ENCODE measurements at places on chromosomes 3 and 15.
A peak's percentile ranks its signal among the peaks of the same experiment; 100 is the strongest.

GRCh38 chr15:60729850-60730458, 251.0 kb upstream of the ICE2 start:
- DNase-seq: no peak

GRCh38 chr3:151316267-151316991, at the start of gene GPR87:
TSS of gene GPR87 (minus strand) at chr3:151316820. CDS start at chr3:151300100, 16,720 bp downstream.
- DNase-seq: no peak

GRCh38 chr3:171658841-171659240, 151.4 kb downstream of the PLD1 start:
- DNase-seq: no peak

GRCh38 chr15:30922480-30923311, 19.0 kb downstream of the FAN1 start:
- no peak for DNase-seq

- DNase-seq: no peak
Measured at GRCh38 chr3:122681974-122682409, 1.4 kb downstream of the PARP14 start.

GRCh38 chr3:136055491-136055890, 90.0 kb downstream of the PPP2R3A start:
- DNase-seq: no peak

DNA sequence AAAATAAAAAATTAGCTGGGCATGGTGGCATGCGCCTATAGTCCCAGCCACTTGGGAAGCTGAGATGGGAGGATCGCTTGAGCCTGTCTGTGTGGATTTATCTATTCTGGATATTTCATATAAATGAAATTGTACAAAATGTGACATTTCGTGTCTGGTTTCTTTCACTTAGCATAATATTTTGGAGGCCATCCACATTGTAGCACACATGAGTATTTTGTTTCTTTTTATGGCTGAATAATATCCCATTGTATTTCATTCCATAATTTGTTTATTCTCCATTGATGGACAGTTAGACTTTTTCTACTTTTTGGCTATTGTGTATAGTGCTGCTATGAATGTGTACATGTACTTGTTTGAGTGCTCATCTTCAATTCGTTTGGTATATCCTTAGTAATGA, 52.9 kb upstream of the DYNC1LI1 start:
- DNase-seq: no peak

DNA sequence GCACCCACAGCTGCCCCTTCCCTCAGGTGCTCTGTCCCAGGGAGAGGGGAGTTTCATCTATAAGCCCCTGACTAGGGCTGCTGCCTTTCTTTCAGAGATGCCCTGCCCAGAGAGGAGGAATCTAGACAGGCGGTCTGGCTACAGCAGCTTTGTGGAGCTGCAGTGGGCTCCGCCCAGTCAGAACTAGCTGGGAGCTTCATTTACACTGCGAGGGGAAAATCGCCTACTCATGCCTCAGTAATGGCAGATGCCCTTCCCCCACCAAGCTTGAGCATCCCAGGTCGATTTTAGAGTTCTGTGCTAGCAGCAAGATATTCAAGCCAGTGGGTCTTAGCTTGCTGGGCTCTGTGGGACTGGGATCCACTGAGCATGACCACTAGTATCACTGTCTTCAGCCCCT, 181.2 kb upstream of the RARB start:
- DNase-seq: no peak

GRCh38 chr15:60797444-60798040, 318.6 kb upstream of the ICE2 start:
- no peak for DNase-seq

- DNase-seq: no peak
Measured at GRCh38 chr3:42500909-42501308, 1.5 kb upstream of the VIPR1 start.

GRCh38 chr15:72050700-72051099, 67.2 kb downstream of the MYO9A start:
- no peak for DNase-seq

DNA sequence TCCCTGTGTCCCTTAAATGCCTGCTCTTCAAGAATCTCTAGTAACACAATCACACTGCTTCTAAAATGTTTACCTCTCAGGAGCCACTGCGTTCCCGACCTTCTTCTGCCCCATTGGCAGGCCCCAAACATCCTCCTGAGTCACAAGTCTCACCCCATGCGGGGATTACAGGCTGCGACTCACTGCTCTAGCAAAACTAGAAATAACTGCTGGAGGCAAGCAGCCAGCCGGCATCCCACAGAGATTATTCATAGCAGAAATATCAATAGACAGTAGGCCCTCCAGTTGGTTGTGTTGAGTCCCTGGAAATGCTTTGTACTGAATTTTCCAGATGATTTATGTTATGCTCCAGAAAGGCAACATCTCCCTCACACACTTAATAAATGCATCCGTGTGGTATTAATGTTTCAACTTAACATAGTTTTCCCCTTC, 64.8 kb downstream of the RFTN1 start:
- DNase-seq: peak; percentile 58

GRCh38 chr3:69690-70089, 126.9 kb upstream of the CHL1 start:
- DNase-seq: no peak

DNA sequence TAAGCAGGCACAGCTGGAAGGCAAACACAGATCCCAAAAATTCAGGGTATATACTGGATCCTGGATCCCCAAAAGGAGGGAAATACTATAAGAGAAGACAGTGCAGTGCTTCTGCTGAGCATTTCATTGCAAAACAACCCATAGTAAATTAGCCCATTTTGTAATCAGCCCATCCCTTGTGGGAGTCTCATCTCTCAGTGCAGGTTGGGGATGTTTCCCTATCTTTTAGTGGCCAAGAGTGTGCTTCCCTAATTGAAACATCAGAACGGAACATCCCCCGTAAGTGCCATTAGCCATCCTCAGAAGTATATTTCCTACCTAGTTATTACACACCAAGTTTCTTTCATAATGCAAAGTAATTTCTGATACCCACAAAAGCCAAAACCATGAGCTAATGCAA, 11.2 kb upstream of the MTMR14 start:
- no peak for DNase-seq

DNA sequence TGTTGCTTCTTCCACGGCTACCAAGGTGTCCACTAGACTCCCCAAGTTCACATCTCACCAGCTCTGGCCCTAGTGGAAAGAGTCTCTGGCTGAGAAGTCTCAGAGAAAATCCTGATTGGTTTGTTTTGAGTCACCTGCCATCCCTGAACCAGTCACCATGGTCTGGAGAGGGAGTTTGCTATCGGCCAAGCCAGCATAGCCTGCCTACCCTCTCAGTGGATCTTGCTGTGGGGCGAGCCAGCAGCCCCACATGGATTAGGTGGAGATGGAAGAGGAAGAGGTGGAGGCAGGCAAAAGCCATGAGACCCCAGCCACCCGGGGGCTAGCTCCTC, 48.1 kb upstream of the FLNB start:
- DNase-seq: no peak

DNA sequence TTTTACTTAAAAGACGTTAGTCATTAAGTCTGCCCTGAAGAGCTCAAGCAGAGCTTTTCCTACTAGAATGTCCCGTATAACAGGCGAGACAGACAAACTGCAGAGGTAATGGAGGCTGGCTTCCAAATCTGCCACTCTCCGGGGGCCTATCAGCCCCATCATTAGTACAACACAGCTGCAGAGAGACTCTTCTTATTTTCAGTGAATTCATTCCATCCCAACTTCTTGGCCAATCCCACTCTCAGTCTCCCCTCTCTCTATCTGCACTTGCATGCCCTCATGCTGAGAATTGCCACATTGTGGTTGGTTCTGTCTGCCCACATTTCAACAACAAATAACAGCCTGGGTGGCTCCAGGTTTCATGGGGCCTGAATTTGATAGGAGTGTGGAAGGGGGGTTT, 412.7 kb downstream of the ERC2 start:
- no peak for DNase-seq

GRCh38 chr3:173065543-173065981, 75.5 kb downstream of the SPATA16 start:
- DNase-seq: no peak

GRCh38 chr15:58114812-58115211, 23.4 kb upstream of the AQP9 start:
- no peak for DNase-seq

- no peak for DNase-seq
Measured at GRCh38 chr3:23611737-23612295, 193.9 kb upstream of the UBE2E1 start.

GRCh38 chr3:38487323-38487722, 8.8 kb upstream of the EXOG start:
- DNase-seq: no peak

DNA sequence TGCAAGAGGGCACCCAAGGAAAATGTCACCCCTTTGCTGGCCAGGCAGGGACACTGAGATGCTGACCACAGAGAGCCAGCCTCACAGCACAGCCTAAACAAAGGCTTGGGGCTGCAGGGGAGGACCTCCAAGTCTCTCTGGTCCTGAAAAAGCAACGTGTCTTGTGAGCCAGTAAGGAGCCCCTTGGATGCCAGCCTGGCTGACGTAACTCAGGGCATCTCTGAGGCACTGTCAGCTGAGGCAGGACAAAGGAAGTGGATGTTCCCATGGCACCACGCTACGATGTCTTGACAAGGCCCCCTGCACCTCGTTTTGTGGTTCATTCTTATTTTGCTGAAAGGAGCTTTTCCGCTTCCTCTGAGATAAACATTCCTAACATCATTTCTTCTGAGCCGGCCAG, 160.7 kb downstream of the OR4M2 start:
- DNase-seq: no peak

GRCh38 chr3:152258448-152259393, 10.0 kb upstream of the MBNL1 start:
- peak; percentile 47 for DNase-seq

GRCh38 chr3:113431811-113432210, 9.5 kb downstream of the CFAP44 start:
- no peak for DNase-seq

DNA sequence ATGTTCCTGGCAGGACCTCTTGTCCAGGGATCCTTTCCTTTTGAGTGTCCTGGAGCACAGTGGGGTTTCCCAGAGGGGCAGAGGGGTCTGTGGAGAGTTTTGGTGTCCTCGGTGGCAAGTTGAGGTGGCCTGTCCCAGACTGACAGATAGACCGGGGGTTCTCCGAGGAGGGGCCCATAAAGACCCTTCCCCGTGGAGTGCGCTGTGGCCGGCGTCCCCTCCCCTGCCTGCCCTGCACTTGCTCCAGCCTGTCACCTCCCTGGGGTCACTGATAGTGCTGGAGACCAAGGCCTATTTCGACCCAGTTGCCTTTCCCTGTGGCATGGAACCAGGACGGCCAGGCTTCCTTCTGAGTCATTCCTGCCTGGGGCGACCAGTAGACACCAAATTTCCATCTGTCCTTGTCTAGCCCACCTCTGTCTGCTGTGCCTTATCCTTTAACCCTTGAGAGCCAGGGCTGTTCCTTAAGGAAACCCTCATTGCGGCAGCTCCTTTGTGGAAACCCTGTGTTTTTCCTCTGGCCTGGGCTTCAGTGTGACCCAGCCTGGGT, 2.9 kb downstream of the MUC4 start:
- DNase-seq: no peak

DNA sequence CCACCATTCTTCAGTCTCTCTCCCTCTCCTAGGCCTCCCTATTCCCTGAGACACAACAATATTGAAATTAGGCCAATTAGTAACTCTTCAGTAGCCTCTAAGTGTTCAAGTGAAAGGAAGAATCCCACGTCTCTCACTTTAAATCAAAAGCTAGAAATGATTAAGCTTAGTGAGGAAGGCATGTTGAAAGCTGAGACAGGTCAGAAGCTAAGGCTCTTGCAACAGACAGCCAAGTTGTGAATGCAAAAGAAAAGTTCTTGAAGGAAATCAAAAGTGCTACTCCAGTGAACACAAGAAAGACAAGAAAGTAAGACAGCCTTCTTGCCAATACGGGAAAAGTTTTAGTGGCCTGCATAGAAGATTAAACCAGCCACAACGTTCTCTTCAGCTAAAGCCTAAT, 41.3 kb downstream of the PPM1L start:
- DNase-seq: no peak

- no peak for DNase-seq
Measured at GRCh38 chr3:184016811-184017671, 643 bp downstream of the ABCC5 start.

GRCh38 chr15:96365781-96366525, 35.5 kb downstream of the NR2F2 start:
- no peak for DNase-seq

GRCh38 chr15:82108489-82109078, 62.8 kb upstream of the MEX3B start:
- no peak for DNase-seq

GRCh38 chr3:191449256-191449655, 11.7 kb upstream of the PYDC2 start:
- no peak for DNase-seq

- no peak for DNase-seq
Measured at GRCh38 chr3:178440043-178440442, 96.2 kb upstream of the KCNMB2 start.

DNA sequence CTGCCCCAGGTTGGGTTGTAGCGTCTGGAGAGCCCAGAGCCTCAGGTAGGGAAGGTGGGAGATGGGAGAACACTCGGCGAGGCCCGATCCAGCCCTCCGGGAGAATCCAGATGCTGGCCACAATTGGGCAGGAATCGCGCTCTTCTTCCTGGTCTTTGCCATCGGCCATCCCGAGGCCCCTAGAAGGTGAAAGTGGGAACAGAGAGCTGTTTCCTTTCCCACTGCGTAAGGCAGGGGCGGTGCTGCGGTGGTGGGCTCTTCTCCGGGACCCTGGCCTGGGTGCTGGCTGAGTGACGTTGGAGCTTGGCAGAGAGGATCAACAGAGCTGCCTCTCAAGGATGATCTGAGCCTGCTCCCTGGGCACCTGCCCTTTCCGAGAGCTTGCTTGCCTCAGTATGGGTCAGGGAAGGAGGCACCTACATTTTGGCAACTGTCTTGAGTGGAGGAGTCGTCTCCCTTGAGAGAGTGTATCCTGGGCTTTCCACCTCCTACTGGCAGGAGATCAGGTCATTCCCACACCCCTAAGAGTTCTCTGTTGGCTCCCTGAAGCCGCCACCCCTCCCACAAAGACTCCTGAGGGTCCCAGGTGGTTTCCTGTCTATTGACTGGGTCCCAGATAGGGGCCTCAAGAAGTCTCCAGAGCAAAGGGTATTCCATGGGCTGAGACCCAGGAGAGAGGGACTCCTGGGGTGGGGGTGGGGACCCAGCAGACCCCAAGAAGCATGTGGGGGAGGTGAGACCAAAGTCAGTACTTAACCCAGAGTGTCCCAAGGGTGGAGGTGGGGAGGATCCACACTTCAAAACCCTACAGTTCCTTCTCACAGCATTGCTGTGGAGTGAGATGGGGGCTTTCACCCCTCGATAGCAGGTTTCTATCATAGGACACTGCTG, 1.6 kb downstream of the C15orf39 start:
- no peak for DNase-seq

DNA sequence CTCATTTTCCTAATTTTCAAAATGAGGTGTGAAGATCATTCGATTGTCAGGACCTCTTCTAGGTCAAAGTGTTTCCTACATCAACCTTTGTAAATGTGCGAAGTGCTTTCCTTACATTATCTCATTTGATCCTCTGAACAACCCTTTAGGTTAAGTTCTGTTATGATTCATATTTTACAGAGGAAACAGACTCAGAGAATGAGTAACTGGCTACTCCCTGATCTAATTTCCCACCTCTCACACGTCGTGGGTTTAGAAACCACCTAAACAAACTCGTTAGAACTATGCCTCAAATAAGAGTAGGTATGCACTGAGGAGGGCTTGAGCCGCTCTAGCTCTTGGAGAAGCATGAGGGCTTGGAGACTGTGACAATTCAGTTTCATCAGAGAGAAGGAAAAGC, 148.6 kb downstream of the CD47 start:
- DNase-seq: no peak

Measured in omental fat pad (tissue), 4 donors.